PC-9 (cell line): ENCODE measurements at places on chromosomes 1 and 21. TPM values are rescaled to one million over a fixed set of nuclear protein-coding genes. Genes with fewer than 3 reads are reported as not detected.

GRCh38 chr21:42807938-42808613 is 71.3 kb downstream of the WDR4 start:
- no peak for DNase-seq
- no peaks in the 10 kb centered on the region for H3K27me3 ChIP-seq
- no peak overlapping the region for H3K27ac ChIP-seq
- no peaks in the 10 kb centered on the region for H3K36me3 ChIP-seq

DNA sequence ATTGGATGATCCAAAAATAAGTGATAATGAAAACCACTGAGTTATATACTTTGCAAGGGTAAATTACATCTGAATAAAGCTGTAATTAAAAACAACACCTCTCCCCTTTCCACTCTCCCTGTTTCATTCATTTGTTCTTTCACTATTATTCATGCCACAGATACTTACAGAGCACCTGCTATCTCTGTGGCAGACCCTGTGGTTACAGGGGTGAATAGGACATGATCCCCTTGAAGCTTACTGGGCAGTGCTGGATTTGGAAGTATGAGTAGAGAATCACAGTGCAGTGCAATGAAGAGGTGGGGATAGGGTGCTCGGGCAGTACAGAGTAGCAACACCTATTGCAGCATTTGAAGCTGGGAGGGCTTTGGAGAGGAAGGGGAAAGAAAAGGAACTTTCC is 21.7 kb downstream of the ARV1 start:
- no peak overlapping the region for H3K4me3 ChIP-seq
- no peak overlapping the region for H3K27ac ChIP-seq
- no peak for DNase-seq
- peaks cover 6% of the 10 kb centered on the region for H3K36me3 ChIP-seq
- H3K4me1 ChIP-seq = no peaks in the 10 kb centered on the region

DNA sequence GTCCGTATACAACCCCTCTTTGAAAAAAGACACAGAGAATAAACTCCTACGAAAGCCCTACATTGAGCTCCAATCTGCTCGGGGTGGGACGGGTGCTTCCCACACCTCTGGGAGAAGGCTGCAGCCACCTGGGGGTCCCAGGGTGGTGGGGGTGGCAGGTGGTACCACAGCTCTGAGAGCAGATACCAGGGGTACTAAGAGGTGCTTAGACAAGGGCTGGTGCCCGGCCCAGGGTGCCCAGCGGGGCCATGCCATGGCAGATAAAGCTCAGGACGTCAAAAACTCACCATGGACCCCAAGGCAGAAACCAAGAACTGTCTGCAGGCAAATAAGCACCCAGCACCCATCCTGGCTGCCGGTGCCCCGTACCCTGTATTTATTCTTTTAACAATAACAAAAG is 75.1 kb downstream of the SPSB1 start:
- no peak overlapping the region for H3K27ac ChIP-seq
- H3K36me3 ChIP-seq = no peaks in the 10 kb centered on the region
- H3K4me3 ChIP-seq = no peak overlapping the region
- no peaks in the 10 kb centered on the region for H3K4me1 ChIP-seq
- DNase-seq = no peak
- no peaks in the 10 kb centered on the region for H3K27me3 ChIP-seq

DNA sequence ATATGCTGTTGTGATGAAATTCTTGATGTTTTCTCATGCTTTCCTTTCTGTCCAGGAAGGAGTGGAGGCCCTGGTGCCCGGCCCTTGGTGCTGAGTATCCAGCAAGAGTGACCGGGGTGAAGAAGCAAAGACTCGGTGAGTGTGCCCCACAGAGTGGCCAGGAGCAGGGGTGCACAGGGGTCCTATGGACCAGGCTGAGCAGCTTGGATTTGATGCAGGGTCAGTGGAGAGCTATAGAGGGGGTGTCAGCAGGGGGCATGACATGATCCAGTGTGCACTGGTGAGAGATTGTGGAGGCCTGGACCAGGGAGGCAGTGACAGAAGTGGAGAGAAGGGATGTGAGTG is 7.4 kb downstream of the PTPRF start:
- H3K36me3 ChIP-seq = peaks cover 23% of the 10 kb centered on the region
- no peaks in the 10 kb centered on the region for H3K27me3 ChIP-seq
- H3K4me1 ChIP-seq = peaks cover 51% of the 10 kb centered on the region

DNA sequence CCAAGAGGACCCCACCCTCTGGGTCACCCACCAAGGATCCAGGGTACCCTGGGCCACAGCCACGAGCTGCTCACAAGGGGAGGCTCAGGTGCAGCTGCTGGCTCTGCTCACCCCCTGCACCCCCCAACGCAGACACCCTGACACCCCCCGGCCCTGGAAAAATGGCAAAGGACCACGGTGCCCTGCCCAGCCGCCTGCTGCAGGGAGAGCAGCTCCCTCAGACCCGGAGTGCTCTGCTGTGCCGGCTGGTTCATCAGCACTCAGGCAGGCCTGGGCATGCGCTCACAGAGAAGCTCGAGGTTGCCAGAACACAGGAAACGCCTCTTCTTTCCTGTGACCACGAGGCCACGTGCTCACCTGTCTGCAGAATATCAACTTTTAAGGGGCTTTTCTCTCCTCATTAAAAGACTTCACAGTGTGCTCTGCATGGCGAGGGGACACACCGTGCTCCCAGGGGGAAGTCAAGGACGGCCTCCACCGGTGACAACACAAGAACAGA is 4.3 kb upstream of the C1QTNF12 start:
- H3K36me3 ChIP-seq = no peaks in the 10 kb centered on the region
- no peaks in the 10 kb centered on the region for H3K4me1 ChIP-seq
- no peak overlapping the region for H3K4me3 ChIP-seq

The RAB3B gene
- total RNA-seq = 2.4 and 2.6 TPM in 2 replicates

The SFN gene
- total RNA-seq = 326 and 355 TPM in 2 replicates

DNA sequence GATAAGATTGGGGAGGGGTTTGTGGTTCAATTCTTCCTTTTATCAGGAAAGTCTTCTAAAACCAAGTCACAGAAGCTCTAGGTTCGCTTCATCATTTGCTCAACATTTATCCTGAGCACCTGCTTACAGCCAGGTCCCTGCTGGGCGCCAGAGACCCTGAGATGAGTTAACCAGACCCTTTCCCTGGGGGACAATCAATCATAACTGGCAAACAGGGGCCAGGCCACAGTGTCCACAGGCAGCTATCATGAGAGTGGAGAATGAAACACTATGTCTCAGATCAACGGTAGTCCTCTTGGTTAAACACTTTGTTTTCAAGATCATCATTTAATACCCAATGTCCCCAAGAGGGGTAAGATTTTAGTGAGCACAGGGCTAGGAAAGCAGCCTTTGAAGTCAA is 146.8 kb downstream of the BEND5 start:
- no peak overlapping the region for H3K4me3 ChIP-seq
- DNase-seq = no peak
- H3K36me3 ChIP-seq = no peaks in the 10 kb centered on the region
- H3K4me1 ChIP-seq = no peaks in the 10 kb centered on the region

DNA sequence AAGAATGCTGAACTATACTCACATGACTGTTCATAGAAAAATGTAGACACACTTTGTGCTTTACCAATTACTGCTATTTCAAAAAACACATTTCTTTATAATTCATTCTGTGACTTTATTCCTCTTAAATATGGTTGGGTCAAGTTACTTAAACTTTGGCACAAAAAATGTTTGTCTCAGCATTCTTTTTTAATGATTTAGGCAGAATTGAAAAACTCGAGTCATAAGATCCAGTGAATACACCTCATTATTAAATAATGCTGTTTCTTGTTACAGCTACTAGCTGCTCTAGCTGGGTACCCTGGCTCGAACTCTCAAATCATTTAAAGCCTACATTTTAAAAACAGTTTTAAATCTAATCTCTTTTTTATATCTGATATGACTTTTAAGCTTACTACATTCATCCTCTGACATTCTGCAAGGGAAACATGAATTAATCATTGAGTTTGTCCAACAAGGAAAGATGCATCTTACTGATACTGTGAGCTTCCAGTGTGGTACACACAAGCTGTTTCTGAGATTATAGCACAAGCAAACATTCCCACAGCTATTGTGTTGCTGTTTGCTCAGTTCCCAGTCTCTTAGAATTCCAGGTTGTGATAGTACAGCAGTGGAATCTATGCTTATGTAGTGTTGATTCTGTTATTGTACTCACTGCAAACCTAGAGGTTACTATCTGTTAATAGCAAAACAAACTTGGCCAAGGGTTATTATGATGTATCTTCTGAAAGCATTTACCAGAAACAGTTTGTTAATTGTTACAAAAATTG is 746.5 kb downstream of the USP25 start:
- DNase-seq = no peak
- no peaks in the 10 kb centered on the region for H3K27me3 ChIP-seq
- no peak overlapping the region for H3K4me3 ChIP-seq
- no peaks in the 10 kb centered on the region for H3K4me1 ChIP-seq
- H3K27ac ChIP-seq = no peak overlapping the region

The SRSF4 gene
- 75.7 and 87.6 TPM in 2 replicates for total RNA-seq

- H3K4me1 ChIP-seq = no peaks in the 10 kb centered on the region
- H3K27me3 ChIP-seq = no peaks in the 10 kb centered on the region
- no peaks in the 10 kb centered on the region for H3K36me3 ChIP-seq
- no peak for DNase-seq
- no peak overlapping the region for H3K27ac ChIP-seq
Observed at GRCh38 chr1:17066361-17067068, 12.7 kb upstream of the SDHB start.

DNA sequence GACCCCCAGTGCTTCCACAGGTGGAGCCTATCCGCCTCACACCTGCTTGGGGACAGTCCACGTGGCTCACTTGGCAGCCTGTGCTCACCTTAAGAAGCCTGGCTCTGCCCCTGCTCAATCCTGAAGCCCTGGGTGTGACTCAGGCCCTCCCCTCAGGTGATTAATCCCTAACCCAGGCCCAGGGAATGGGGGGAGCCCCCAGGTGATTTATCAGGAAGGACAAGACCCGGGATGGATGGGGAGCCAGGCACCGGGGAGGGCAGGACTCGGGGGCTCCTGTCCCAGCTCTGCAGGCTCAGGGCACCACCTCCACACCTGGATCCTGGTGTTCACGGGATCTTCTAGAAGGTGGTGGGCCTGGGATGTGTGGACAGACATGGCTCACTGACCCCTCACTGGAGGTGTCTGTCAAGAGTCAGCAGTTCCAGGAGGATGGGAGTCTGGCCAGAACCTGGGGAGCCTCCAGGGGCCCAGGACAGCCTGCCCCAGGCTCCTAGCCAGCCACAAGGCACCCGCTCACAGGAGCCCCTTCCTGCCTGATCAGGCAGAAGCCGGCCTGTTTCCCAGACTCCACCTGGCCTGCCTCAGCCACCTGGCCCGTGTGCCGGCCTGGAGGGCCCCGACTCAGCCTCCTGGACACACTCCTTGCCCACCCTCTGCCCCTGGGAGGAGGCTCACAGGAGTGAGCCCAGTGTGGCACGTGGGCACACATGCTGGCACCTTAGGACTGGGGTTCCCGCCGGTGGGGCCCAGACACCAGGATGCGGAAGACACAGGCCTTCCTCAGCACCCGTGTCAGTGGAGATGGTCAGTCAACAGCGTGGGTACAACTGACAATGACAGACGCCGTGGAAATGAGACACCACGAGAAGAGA is 38.6 kb upstream of the COL6A1 start:
- H3K27ac ChIP-seq = no peak overlapping the region
- no peaks in the 10 kb centered on the region for H3K36me3 ChIP-seq
- DNase-seq = no peak
- H3K4me3 ChIP-seq = no peak overlapping the region

GRCh38 chr21:44943686-44944550 is 4.1 kb downstream of the SLX9 start:
- peaks cover 14% of the 10 kb centered on the region for H3K4me1 ChIP-seq
- no peak for DNase-seq
- no peaks in the 10 kb centered on the region for H3K36me3 ChIP-seq
- H3K27ac ChIP-seq = no peak overlapping the region
- H3K27me3 ChIP-seq = no peaks in the 10 kb centered on the region

DNA sequence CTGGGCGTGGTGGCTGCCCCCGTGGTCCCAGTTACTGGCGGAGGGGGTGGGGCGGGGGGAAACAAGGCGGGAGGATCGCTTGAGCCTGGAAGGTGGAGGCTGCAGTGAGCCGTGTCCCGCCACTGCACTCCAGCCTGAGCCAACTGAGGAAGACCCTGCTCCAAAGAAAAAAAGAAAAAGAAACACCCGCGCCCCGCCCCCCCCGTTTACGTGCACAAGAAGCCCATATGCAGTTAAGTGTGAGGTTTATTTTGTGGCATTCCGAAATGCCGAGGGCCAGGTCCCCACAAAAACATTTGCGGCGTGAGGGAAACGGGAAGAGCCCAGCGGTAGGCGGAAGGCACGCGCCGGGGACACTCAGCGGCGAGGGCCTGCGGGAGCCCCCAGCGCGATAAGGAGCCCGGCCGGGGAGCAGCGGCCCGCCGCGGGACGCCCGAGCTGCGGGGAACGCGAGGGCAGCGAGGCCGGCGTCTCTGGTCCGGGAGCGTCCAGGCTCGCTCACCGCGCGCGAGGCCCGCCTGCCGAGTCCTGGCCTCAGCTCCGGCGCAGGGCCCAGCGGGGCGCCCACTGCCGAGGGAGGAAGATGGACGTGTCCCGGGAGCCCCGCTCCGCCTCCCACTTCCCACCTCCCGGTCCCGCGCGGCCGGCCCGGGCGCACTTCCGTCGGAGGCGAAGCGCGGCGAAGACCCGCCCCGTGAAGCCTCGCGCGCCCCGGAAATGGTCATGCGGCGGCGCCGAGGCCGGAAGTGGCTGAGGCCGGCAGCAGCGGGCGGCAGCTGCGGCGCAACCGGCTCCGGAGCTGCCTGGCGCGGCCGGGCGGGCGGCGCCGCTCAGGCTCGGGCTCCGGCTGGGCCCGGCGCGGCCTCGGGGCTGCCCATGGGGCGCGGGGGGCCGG is at the start of gene TRAPPC10:
Gene TRAPPC10, plus strand, starts transcription at position 731 of the 895 bp plus-strand sequence. CDS start 185 bp downstream, outside the sequence.
- H3K4me1 ChIP-seq = peaks cover 18% of the 10 kb centered on the region
- no peaks in the 10 kb centered on the region for H3K27me3 ChIP-seq
- DNase-seq = peak; percentile 77
- H3K4me3 ChIP-seq = peak within 1 kb of the TSS; percentile 83
- no peaks in the 10 kb centered on the region for H3K36me3 ChIP-seq
- peak within 1 kb of the TSS; percentile 43 for H3K27ac ChIP-seq

GRCh38 chr1:6965083-6965934 is 180.1 kb downstream of the CAMTA1 start:
- H3K4me3 ChIP-seq = no peak overlapping the region
- no peaks in the 10 kb centered on the region; the same call in 1 of the 2 replicates for H3K4me1 ChIP-seq
- DNase-seq = no peak
- no peaks in the 10 kb centered on the region for H3K36me3 ChIP-seq
